Right ventricle myocardium inferior (tissue), 1 donor: ENCODE measurements at places on chromosomes 5 and 9. TPM values are rescaled to one million over a fixed set of nuclear protein-coding genes. Genes with fewer than 3 reads are reported as not detected.

Gene CXCL14
- total RNA-seq = 1.8 TPM

Gene AQP7
- total RNA-seq = 147 TPM

Gene CARD19
- 27.1 TPM for total RNA-seq

Gene RNF183
- not detected for total RNA-seq

Gene THBS4
- total RNA-seq = 32.9 TPM

Gene TSLP
- total RNA-seq = 6.0 TPM

Gene C5orf52
- not detected for total RNA-seq

Gene WNK2
- total RNA-seq = 200 TPM

GRCh38 chr5:152470167-152470566 is 65.1 kb upstream of the NMUR2 start:
- DNase-seq = no peak

DNA sequence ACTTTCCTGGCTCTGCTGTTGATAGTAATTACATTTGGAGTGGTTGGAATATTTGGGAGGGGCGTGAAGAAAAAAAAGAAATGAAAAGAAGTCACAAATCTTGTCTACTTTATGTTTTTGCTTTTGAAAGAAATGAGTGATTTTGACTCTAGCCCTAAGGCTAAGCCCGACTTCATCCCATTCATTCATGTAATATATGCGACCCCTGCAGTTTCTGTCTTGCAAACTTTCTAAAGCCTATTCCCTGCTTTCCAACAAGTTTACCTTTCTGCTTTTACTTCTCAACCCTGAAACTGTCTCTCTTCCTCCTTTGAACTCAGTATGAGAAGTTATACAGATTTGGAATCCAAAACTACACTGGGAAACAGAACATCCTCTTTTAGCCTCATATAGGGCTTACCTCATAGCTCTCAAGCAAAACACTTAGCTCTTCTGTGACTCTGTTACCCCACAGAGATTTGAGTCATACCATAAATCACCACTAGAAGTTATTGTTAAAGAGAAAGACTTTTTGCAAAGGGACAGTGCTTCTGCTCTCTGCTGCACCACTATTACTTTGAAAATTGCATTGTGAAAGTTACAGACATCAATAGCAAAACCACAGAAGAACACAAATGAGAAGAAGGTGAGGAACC is 1.6 kb downstream of the CFAP95 start:
- no peak for DNase-seq

DNA sequence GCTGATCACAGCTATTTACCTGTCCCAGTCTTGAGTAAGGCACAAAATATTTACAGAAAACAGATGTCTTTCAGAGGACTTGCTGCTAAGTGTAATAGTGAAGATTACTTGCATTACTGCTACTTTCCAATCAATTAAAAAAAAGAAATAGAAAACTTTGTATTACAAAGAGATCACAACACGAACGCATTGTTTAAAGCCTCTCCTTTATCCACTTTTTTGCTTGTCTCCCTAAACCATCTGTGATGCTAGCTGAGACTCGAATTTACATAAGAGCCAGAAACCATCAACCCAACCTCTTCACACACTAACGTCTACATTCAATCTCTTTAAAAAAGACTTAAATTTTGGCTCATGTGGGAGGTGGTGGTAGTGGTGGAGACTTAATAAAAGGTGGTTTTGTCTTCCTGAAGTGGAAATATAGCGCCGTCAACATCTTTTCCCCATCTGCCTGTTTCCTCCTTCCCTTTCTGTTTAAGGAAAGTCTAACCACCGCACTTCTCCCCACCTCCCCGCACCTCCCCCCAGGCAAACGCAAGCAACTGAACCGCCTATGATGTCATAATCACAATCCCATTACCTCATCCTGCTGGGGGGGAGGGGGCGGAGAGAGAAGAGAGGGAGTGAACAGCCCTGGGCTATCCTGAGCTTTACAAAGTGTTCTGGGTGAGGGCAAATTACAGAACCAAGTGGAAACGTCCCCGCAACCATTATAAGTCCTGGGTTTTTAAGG is 948 bp upstream of the FAM53C start:
- DNase-seq = peak; percentile 90

DNA sequence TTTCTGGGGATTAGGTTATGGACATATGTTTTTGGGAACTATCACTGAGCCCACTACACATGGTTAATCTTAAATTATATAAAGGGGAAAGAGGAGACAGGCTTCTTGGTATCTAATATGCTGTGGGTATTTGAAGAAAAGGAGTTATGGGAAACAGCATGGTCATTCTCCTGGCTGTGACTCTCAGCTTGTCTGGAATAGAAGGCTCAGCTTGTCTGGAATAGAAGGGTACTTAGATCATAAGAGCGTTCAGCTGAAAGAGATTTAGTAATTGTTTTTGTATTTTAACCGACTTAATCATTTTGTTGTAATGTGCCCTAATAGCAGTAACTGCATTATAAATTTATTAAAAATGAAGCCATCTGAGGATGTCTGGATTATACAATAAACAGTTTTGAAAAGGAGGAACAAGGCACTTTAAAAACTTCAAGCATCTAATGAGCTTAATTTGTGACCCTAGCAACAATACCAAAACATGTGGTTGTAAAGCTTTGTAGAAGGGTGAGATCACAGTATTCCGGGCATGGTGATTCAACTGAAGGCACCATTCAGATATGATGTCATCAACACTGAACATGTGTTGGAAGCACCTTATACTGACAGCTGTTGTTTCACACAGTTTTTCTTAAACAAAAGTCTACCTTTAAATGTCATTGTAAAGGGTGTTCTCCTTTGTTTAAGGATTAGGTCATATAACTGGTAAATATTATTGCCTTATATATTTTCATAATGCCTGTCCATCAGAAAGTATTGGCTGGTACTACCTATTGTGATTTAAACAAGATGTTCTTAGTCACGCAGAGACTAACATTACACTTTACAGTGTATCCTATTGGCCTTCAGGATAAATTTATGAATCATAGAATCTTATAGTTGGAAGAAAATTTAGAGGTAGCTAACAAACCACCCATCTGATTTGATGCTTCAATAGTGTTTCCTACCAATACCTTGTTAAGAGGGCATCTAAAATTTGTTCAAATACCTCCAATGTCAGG is 2174.1 kb upstream of the WWC1 start:
- DNase-seq = no peak

DNA sequence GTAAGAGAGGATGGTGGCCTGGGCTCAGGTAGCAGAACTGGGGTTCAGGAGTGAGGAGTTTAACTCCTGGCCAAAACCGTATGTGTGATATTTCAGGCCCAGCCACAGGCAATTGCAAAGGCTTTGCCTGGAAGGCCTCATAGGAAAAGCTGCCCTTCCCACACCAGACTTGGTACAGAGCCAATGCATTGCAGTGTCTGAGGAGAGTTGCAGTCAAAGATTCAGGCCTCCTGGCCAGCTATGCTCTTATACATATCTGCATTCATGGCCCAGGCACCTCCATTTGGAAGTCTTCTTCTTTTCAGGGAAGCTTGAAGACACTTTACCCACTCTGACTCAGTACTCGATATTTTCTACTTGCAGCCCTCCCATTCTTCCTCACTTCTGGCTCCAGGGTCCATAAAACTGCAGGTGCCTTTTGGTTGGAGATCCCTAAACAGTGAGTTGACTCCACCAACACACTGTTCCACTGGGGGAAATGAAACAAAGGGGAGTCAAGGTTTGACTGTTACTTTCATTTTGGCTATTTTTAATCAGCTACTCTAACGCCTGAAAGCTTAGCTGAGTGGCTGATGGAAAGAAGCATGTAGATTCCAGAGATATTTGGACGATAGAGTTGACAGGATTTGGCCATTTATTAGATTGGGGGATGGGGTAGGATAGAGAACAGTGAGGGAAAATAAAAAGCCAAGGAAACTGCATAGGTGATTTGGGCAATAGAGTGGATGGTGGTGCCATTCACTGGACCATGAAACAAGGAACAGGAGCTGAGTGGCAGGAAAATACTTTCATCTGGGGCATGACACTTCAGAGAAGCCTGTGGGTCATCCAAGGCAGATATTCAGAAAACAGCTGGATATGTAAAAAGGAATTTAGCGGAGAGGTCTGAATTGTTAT is 30.6 kb upstream of the IL33 start:
- no peak for DNase-seq

GRCh38 chr5:176736931-176737745 is 73.2 kb upstream of the UNC5A start:
- DNase-seq = no peak

GRCh38 chr9:4864234-4864661 is 71.5 kb downstream of the RCL1 start:
- DNase-seq = no peak

DNA sequence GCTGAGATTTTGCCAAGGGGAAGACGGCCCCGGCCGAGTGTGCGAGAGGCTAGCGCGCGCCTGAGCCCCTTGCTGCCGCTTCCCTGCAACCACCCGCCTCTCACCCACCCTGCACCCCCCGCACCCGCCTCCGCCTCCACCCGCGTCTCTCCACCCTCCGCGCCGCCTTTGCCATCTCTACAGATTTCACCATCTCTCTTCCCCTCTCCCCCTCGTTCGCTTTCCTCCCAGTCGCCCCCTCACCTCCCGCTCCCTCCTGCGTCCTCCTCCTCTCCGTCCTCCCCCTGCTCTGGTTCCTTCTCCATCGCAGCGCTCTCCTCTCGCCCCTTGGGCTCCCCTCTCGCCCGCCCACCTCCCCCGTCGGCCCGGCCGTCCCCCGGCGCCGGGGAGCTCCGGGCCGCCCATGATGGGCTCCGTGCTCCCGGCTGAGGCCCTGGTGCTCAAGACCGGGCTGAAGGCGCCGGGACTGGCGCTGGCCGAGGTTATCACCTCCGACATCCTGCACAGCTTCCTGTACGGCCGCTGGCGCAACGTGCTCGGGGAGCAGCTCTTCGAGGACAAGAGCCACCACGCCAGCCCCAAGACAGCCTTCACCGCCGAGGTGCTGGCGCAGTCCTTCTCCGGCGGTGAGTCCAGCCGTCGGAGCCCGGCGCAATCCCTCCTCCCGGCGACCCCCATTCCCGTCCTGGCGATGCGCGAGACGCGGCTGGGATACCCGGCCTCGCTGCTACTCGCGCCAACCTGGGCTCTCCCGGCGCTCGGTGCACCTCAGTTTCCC is at the start of gene PRDM12:
Gene PRDM12 (plus strand): TSS at position 344 of the 778 bp plus-strand sequence. CDS start 60 bp downstream, at position 404.
- peak; percentile 47 for DNase-seq

GRCh38 chr9:82247318-82247717 is 258.7 kb downstream of the SPATA31D1 start:
- DNase-seq = no peak

- DNase-seq = no peak
Measured at GRCh38 chr5:173808079-173808808, 79.9 kb upstream of the CPEB4 start.

- no peak for DNase-seq
Measured at GRCh38 chr9:133378408-133378962, 2.3 kb downstream of the STKLD1 start.

DNA sequence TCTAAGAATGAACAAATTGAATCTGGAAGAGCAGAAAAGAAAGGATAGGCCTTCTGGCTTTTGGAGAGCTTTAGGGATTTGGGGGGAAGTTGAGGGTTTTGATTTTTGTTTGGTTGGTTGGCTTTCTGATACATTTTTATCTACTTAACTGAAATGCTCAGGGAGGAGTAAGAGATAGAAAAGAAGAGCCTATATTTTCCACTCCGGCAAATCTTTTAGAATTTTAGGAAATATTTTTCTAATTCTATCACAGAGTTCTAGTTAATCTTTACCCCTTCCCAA is 25.8 kb upstream of the FST start:
- no peak for DNase-seq

DNA sequence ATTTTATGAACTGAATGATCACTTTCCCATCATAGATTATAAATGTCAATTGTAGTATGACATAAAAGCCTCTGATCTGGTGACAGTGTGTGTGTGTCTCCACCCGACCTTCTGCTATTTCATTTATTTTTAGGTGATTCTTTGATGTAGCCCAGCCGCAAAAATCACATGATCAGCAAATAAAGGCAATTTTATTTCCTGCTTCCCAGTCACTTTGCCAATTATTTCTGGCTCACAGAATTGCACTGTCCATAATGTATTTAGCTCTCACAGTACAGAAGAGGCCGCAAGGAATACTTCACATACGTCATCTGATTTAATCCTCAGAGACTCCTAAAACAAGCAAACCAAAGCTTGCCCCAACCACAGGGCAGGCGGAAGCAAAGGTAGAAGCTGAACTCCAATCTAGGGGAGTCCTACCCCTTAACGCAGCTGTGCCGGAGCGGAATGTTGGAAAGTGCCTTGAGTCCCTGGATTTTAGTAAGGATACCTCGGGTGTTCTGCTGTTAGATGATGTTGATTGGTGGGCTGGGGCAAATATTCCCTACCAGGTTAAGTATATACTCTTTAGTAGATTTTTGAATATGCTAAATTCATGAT is 384.0 kb upstream of the IRX4 start:
- no peak for DNase-seq

- DNase-seq = no peak
Measured at GRCh38 chr5:192970-193831, 1.9 kb downstream of the LRRC14B start.

DNA sequence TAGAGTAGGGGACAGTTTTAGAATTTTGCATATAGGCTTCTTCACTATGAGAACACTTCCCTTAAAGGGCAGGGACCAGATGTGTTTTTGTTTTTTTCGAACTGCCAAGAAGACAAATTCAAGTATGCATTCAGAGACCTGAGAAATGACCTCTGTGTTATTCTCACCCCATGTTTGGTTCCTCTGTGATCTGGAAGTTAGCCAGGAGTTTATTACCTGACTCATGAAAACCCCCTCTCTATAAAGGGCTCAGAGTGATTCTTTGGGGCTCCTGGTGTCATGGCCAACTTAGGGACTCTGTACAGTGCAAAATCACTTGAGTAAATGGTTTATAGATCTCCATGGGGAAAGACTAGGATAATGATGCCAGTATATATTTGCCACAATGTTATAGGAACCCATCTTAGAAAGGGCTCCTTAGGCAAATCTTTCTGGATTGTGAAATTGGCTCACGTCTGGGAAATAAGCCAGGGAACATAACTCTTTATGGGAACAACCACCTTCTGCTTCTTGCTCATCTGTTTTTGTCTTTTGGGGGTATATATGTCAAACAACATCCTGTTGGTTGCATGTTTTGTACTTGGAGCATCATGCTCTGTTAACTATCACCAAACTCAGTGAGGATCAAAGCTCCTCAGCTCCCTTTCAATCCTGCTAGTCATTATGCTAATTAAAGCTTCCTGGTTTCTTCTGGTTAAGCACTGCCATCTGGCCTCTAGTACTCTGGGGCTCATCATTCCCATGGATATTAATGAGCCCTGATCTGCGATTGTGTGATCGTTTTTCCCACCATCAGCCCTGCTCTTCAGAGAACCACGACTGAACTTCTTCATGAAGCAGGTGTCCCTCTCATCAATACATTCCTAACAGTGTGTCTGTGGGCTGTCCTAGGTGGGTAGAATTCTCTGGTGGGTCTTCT is 173.4 kb upstream of the CDH12 start:
- no peak for DNase-seq

GRCh38 chr5:73950441-73950873 is 324.5 kb downstream of the ARHGEF28 start:
- DNase-seq = no peak

- no peak for DNase-seq
Measured at GRCh38 chr5:139701056-139701741, 53.0 kb downstream of the CXXC5 start.

- no peak for DNase-seq
Measured at GRCh38 chr9:84699984-84700383, 30.5 kb downstream of the NTRK2 start.
